Left colon (tissue), 2 donors: ENCODE measurements at places on chromosomes 5 and 9. TPM values are rescaled to one million over a fixed set of nuclear protein-coding genes. Genes with fewer than 3 reads are reported as not detected.

GRCh38 chr9:93397661-93398373, 53.7 kb upstream of the FAM120A start:
- DNase-seq = no peak

DNA sequence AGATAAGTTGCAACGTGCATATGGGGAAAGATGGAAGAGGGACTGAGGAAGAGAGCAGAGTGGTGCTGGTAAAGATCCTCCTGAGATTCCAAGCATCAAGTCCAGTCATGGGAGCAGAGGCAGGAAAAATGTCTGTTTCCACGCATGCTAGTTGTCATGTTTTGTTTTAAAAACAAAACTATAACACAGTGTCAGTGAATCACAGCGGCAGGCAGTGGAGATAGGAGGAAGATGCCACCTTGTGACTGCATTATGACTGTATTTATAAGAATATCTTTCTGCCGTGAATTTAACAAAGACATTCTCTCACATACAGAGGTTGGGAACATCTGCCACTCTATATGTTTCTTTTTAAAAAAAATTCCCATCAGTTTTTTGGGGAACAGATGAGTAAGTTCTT, 3.7 kb upstream of the SVEP1 start:
- no peak for DNase-seq

DNA sequence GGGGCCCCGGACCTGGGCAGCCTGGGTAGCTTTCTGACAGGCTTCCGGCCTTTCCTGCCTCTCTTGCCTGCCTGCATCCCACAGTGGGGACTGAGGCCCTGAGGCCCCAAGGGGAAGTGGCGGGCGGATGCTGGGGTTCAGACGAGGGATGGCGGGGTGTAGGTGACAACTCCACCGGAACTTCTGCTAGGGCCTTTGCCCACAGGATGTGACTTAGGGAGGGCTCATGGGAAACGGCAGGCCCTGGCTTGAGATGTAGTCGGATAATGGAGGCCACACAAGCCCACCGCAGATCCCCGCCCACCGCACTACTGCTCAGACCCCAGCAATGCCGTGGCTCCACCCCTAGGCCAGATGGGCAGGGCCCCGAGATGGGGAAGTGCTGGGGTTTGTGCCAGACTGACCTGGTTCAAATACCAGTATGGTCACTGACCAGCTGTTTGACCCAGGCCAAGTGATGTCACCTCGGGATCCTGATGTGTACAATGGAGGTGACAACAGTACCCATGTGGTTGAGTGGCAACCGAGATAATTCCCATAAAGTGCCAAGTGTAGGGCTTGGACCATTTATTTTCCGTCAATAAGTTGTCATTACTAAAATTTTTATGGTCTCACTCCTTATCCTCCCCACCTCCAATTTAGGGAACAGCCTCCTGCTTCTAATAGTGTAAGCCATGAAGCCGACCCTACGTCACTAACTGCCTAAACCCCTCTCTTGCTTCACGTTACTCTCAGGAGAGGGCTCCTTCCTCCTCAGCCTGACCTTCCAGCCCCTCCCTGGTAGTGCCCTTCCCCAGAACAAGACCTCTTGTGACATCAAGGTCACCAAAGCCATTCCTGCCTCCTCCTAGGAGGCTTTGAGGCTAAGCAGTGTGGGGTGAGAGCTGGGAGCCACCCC, 2.5 kb upstream of the CDK9 start:
- DNase-seq = peak; percentile 74

The IL13 gene
- total RNA-seq = not detected

GRCh38 chr9:136336156-136336870, 9.0 kb downstream of the GPSM1 start:
- no peak for DNase-seq

- no peak for DNase-seq
Measured at GRCh38 chr5:159337016-159337955, 7.0 kb upstream of the IL12B start.

DNA sequence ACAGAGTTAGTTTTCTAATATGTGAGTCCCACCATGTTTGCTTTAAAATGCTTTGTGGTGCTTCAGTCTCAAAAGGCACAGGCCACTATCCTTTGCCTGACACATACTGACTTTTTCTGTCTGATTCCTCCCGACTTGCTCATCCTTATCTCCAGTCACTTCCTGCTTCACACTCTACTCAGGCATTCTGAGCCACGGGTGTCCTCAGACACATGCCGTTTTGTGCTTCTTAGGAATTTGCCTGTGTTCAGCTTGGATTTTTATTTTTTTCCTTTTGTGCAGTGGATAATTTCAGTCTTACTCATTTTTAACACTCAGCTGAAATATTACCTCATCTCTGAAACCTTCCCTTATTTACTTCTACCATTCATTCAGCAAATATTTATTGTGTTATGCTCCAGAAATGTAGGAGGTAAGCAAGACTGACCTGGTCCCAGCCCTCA, 54.1 kb downstream of the MAN2A1 start:
- no peak for DNase-seq
